Adrenal gland (tissue), 19 donors: ENCODE measurements at places on chromosomes 5 and 9. TPM values are rescaled to one million over a fixed set of nuclear protein-coding genes. Genes with fewer than 3 reads are reported as not detected.

DNA sequence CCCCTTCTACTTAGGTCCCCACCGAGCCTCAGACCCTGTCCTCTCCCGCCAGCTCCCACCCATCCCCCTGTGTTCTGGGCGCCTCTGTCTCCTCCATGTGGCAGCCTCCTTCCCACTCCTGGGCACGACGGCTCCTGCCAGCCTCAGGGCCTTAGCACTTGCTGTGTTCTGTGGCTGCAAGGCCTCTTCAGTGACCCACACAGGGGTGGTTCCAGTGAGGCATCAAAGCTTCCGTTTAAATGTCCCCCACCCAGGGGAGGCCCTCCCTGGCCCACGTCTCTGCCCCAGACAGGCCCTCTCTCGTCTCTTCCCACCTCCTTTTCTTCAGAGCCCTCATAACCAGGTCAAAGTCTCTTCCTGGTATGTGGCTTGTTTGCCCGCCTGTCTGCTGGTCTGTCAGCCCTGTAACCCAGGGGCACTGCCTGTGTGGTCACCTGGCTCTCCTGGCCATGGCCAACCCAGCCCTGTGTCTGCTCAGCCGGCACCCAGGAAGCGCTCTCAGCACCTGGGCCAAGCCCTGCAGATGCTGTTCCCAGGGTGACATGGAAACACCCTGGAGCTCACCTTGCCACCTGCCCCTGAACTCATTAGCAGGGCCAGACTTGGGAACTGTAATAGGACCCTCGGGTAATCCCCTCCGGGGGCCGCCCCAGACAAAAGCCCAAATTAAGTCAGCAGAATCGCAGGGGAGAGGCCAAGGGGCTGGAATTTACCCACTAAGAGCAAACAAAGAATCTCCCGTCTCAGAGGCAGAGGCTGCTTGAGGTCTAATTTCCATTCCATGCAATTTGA is 33.7 kb downstream of the LHX3 start:
- no peaks in the 10 kb centered on the region for H3K36me3 ChIP-seq
- no peak for DNase-seq
- no peak overlapping the region for H3K4me3 ChIP-seq

DNA sequence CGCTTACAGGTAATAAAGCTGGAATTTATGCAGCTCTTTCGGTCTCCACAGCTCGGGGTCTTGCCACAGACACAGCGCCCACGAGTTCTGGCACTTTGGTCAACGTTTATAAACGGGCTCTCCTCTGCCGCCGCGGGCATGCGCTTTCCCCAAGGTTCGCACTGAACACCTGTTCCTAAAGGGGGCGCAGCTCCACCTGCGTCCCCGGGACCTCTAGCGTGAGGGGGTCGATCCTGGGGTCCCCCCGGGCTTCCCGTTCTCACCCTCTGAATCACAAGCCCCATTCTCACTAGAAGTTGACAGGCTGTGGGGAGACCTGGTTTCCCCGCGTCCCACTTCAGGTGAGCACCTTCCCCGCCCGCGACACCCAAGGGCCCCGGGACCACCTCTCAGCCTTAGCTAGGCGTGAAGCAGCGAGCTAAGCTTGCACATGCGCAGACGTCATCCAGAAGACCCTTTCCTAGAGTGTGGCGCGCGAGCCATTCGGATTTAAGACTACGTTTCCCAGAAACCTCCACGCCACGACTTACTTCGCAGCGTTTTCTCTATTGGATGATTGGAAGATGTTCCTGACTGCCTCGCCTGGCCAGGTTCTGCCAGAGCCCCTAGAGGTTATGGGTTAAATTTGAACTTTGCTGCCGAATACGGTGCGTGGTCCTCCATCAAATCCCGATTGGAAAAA is 21.3 kb upstream of the ZNF782 start:
- peak; percentile 68 for DNase-seq
- H3K36me3 ChIP-seq = no peaks in the 10 kb centered on the region
- H3K4me3 ChIP-seq = peak overlapping the region; percentile 71
- no peaks in the 10 kb centered on the region for H3K4me1 ChIP-seq

DNA sequence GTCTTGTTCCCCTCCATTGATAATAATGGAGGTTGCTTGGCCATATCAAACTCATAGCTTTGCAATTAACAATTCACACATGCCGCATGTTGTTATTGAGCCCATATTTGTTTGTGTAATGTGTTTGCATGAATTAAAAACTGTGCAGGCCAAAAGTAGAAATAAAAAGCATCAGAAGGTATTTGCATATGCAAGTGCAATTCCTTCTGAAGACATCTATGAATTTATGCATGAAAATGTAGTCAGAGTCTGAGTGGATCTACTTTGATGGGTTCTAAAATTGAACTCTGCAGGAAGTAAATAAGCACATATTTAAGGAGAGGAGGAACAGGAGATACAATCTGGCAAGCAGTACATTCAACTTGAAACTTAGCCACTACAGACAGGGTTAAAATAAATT is 1004.6 kb upstream of the WWC1 start:
- no peaks in the 10 kb centered on the region for H3K4me1 ChIP-seq
- no peak overlapping the region for H3K4me3 ChIP-seq
- H3K27me3 ChIP-seq = no peaks in the 10 kb centered on the region
- no peaks in the 10 kb centered on the region for H3K36me3 ChIP-seq

The FRRS1L gene
- total RNA-seq = 21.8 TPM
